CD4-positive, alpha-beta T cell treated with Interferon alpha-2 for 1 hour (primary cell): ENCODE measurements at places on chromosomes 2 and 18.

DNA sequence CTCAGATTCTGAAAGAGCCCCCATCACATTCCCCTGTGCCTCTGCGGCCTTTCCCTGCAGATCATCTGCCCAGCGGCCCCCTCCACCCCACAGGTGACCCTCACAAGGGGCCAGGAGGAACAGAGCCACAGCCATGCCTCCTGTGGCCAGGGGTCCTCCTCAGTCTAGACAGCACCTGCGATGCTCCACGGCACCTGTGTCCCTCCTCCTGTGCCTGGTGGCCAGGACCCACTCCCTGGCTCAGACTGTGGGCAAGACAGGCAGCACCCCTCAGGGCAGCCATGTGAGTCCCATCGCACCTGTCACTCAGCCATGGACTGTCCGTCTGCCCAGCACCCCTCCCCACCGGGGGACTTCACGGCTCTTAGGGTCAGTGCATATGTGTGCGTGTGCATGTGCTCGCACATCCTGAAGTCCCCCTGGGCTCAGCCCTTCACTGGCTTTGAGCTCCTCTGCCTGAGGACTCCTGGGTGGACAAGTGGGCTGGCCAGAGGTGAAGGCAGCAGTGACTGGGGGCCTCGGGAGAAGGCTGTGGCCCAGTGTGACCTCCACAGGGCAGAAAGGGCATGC is 237.7 kb downstream of the ATAD2B start:
- DNase-seq = no peak

- no peak for DNase-seq
Observed at GRCh38 chr18:65215865-65216466, 534.8 kb upstream of the CDH7 start.

- DNase-seq = no peak
Observed at GRCh38 chr2:71784734-71785511, 331.6 kb downstream of the DYSF start.

- DNase-seq = no peak
Observed at GRCh38 chr18:8107426-8107825, 501.8 kb upstream of the RAB12 start.

DNA sequence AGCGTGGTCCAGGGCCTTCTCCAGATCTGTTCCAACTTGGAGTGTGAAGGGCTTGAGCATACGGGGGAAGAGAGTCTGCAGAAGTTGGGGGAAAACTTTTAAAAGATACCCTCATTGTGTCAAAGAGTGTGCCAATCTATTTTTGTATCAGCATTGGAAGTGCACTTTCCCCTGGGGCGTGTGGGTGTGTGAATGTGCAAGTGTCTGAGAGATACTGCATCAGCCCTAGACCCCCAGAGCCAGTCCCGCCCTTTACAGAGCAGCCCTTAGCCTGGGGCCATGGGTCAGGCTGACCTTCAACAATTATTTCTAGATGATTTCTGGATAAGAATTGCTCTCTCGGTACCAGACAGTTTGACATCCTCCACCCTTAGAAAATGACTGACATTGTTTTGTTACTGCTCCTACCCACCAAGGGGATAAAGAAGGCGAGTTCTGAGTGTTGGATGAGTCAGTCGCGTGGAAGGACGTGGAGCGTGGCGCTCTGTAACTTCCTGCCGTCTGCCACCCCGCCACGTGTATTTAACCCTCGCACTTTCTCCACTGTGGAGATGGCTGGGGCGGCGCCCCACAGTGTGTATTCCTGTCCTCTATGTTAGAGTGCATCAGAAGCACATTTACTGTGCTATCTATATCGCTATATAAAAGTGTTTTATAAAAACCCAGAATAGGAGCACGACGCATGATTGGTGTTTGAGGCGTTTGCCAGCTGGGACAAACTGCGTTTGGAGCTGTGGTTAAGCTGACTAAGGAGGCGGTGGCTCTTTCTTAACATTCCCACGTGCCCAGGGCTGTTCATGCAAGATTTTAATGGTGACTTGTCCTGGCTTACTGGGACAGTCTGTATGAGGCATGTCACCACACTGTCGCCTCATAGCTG is 122.6 kb downstream of the CABLES1 start:
- DNase-seq = peak; percentile 25

DNA sequence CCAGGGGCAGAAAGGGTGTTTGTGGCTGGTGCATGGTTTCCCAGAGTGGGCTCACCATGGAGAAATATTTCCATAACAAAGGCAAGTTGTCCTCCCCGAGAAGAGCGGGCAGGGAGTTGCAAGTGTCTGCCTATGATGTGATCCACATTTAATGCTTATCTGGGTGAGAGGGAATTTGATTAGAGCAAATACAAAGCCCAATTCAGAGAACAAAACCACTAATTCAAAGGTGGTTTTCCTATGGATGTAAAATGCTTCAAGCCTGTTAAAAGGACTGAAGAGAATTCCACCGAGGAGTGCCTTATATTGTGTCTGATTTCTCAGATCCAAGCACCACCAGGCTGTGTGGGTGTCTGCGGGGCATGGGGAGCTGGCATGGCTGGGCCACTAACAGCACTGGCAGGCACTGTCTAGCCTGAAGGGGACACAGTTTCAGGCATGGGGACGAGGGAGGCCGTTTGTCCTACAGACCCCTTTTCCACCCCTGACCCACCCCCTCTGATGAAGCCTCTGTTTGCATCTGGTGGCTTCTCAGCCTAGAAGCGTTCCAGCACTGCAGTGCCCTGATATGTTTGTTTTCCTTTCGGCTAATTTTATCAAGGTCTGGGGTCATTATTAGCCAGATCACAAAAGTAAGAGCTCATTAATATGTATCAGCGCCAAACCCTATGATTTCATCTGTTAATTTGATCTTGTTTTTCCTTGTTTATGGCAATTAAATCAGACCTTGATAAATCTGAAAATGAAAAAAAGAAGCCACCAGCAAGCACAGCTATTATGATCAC is 357.3 kb downstream of the HRH4 start:
- DNase-seq = no peak

GRCh38 chr2:234788841-234789240 is 163.0 kb upstream of the SH3BP4 start:
- DNase-seq = no peak

DNA sequence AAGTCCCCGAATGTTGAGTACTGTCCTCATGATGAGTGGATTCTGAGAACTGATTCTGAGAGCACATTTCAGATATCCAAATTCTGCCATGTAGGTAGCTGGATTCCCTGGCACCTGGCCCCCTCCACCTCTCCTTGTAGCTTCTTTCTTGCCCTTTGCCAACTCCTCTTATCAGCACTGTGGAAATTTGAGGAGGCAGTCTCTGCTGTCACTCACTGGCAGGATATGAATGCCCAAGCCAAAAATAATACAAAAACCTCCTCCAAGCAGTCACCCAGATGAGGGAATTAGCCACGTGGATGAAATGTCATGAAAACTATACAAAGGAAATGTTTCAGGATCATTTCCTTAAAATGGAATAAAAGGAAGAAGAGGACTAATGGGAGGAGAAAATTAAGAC is 276.8 kb downstream of the SETBP1 start:
- DNase-seq = no peak
